ENCODE measurements at places on chromosomes 1 and 21. TPM values are rescaled to one million over a fixed set of nuclear protein-coding genes. Genes with fewer than 3 reads are reported as not detected.
A peak's percentile ranks its signal among the peaks of the same experiment; 100 is the strongest.

DNA sequence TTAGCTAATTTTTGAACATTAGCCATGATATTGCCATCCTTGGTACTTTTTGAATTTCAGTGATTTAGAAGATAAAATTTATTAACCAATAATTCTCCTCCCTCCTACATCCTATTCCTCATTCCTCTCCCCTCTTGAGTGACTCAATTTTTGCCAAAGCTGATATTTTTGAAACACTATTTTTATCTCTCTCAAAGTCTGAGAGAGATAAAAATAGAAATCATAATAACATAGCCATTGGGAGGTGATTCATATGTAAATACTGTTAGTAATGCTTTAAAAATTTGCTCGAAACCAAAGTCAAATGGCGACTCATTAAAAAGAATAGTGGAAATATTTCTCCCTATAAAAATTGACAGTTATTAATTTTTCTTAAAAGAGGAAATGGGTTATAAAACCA is 97.4 kb downstream of the PATJ start:
- H3K27ac ChIP-seq = no peak overlapping the region
- DNase-seq = no peak
- no peaks in the 10 kb centered on the region for H3K4me1 ChIP-seq
- H3K27me3 ChIP-seq = no peaks in the 10 kb centered on the region

- H3K27me3 ChIP-seq = peaks cover 6% of the 10 kb centered on the region
Observed at GRCh38 chr1:26031611-26032220, 10.1 kb downstream of the EXTL1 start.

The TEDDM1 gene
- total RNA-seq = not detected

The UBASH3A gene
- 0.15 TPM for total RNA-seq

The RIIAD1 gene
- total RNA-seq = not detected

The FUCA1 gene
- 17.4 TPM for total RNA-seq

GRCh38 chr21:45283035-45283610 is 4.6 kb downstream of the POFUT2 start:
- H3K4me3 ChIP-seq = no peak overlapping the region
- H3K4me1 ChIP-seq = no peaks in the 10 kb centered on the region
- no peak overlapping the region for H3K27ac ChIP-seq
- DNase-seq = no peak
- no peaks in the 10 kb centered on the region for H3K27me3 ChIP-seq

The KDF1 gene
- total RNA-seq = 1.4 TPM

- no peaks in the 10 kb centered on the region for H3K36me3 ChIP-seq
- H3K4me1 ChIP-seq = no peaks in the 10 kb centered on the region
- H3K27ac ChIP-seq = no peak overlapping the region
- no peaks in the 10 kb centered on the region for H3K27me3 ChIP-seq
- H3K4me3 ChIP-seq = no peak overlapping the region
Observed at GRCh38 chr21:33149181-33149580, 79.2 kb downstream of the OLIG1 start.

DNA sequence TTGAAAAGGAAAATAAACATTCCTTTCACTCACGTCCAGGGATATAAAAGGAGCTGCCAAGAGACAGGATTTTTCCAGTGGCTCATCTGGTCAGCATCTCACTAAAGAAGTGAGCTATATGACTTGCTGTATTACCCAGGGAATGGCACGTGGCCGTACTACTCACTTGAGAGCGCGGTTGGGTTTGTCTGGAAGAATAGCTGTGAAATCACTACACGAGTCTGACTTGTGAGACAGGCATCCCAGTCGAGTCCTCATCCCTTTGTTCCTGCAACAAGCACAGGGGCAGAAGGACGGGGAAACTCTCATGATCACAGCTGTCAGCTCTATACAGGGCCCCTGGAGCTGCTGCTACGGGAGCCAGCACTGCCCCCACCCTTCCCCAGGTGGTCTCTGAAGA is 17.7 kb downstream of the RGS8 start:
- no peaks in the 10 kb centered on the region for H3K27me3 ChIP-seq
- DNase-seq = no peak
- no peak overlapping the region for H3K4me3 ChIP-seq
- no peaks in the 10 kb centered on the region for H3K36me3 ChIP-seq
- H3K4me1 ChIP-seq = no peaks in the 10 kb centered on the region

The ICOSLG gene
- 124 TPM for total RNA-seq

DNA sequence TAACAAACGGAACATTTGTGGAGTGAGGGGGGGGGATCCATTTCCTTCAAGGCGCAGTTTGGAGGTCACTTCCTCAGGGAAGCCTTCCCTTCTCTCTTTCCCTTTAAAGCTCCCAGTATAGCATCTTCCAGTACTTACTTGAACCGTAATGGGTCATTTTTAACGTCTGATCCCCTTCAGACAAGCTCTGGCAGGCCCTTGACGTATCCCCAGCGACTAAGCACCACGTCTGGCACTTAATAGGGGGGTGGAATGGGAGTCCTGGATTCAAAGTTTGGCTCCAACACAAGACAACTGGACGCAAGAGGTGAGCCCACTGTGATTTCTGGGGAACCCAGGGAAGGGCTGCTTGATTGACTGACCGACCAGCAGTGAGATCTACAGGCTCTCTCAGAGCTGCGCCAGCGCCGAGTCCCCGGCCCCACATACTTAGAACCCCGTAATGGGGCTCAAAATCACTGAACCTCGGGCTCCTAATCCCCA is 441 bp downstream of the YARS1 start:
- H3K27me3 ChIP-seq = no peaks in the 10 kb centered on the region
- peak overlapping the region; percentile 73 for H3K27ac ChIP-seq
- H3K4me1 ChIP-seq = peaks cover 36% of the 10 kb centered on the region
- H3K36me3 ChIP-seq = peaks cover 2% of the 10 kb centered on the region

The ATAD3C gene
- total RNA-seq = 0.56 TPM

DNA sequence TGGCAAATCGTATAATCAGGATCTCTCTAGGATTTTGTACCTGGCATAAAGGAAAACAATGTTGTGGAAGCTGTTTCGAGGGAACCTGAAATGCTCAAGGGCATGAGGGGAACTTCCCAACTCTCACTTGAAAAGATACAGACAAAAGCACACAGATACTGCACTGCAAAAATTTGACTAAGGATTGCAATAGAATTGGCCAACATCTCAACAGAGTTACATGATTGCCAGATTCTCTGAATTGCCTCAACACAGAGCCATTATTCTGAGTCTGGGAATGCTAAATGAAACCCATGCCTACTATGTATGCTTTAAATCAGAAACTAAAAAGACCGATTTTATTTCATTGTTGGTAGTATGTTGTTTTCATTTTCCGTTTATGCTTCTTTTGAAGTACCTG is 16.0 kb downstream of the KRTAP19-8 start:
- H3K36me3 ChIP-seq = no peaks in the 10 kb centered on the region
- DNase-seq = no peak
- no peak overlapping the region for H3K4me3 ChIP-seq
- no peak overlapping the region for H3K27ac ChIP-seq
- no peaks in the 10 kb centered on the region for H3K27me3 ChIP-seq

- H3K36me3 ChIP-seq = no peaks in the 10 kb centered on the region
- no peak overlapping the region for H3K4me3 ChIP-seq
- no peaks in the 10 kb centered on the region for H3K4me1 ChIP-seq
- H3K27me3 ChIP-seq = no peaks in the 10 kb centered on the region
Observed at GRCh38 chr21:44572959-44573583, 458 bp upstream of the KRTAP10-4 start.

DNA sequence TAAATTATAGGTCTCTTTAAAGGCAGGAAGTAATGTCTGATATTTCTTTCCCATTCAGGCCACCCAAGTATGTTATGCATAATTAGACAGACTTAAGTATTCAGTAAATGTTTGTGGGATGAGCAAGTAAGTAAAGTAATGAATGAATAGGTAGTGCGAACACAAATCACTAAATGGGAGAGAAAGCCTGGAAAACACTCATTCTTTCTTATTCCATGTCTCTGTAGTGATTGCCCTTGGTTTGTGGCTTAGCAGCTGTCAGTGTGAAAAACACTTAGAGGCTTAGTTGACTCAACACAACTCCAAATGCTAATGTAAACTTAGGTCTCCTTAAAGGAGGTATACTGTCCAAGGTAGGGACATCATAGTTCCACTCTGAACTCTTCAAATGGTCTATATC is 182.5 kb downstream of the ZC3H11B start:
- no peak overlapping the region for H3K4me3 ChIP-seq
- no peaks in the 10 kb centered on the region for H3K27me3 ChIP-seq
- H3K36me3 ChIP-seq = no peaks in the 10 kb centered on the region
- H3K4me1 ChIP-seq = no peaks in the 10 kb centered on the region
- H3K27ac ChIP-seq = no peak overlapping the region
- no peak for DNase-seq

The KCNK1 gene
- total RNA-seq = not detected

The CD52 gene
- 1,116 TPM for total RNA-seq

DNA sequence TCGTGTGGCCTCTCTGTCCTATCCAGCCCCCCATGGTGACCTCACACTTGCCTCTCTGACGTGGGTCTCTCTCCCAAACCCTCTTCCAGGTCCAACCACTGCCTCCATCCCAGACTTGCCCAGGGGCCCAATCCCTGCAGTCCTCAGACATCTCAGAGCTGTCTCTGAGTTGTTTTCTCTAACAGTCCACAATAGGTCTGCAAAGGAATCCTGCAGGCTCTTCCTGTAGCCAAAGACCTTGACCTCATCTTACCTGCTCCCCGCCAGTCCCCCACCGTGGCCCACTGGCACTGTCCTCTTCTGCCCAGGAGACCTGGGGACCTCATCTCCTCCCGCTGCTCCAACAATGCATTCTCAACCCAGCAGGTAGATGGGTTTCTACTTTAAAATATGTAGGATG is 10.0 kb downstream of the RNF187 start:
- no peaks in the 10 kb centered on the region for H3K36me3 ChIP-seq
- H3K4me3 ChIP-seq = no peak overlapping the region
- H3K27me3 ChIP-seq = no peaks in the 10 kb centered on the region
- H3K27ac ChIP-seq = no peak overlapping the region
- peaks cover 20% of the 10 kb centered on the region for H3K4me1 ChIP-seq

- no peaks in the 10 kb centered on the region for H3K27me3 ChIP-seq
- no peak for DNase-seq
- no peaks in the 10 kb centered on the region for H3K36me3 ChIP-seq
Observed at GRCh38 chr1:62228136-62228882, 33.7 kb downstream of the L1TD1 start.

- no peaks in the 10 kb centered on the region for H3K27me3 ChIP-seq
- no peaks in the 10 kb centered on the region for H3K36me3 ChIP-seq
- no peak for DNase-seq
Observed at GRCh38 chr1:201779351-201779880, 49.5 kb upstream of the IPO9 start.

DNA sequence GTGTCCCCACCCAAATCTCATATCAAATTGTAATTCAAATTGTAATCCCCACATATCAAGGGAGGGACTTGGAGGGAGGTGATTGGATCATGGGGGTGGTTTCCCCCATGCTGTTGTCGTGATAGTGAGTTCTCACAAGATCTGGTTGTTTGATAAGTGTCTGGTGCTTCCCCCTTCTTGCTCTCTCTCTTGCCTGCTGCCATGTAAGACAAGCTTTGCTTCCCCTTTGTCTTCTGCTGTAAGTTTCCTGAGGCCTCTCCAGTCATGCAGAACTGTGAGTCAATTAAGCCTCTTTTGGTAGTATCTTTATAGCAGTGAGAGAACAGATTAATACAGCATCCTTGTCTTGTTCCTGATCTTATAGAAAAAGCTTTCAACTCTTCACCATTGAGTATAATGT is 6.5 kb upstream of the LRRC39 start:
- no peaks in the 10 kb centered on the region for H3K27me3 ChIP-seq
- peak overlapping the region; percentile 57 for H3K27ac ChIP-seq
- DNase-seq = peak; percentile 77
- no peaks in the 10 kb centered on the region for H3K36me3 ChIP-seq

- DNase-seq = no peak
- H3K27me3 ChIP-seq = no peaks in the 10 kb centered on the region
Observed at GRCh38 chr1:154994269-154994587, 842 bp downstream of the LENEP start.

GRCh38 chr1:239225396-239225795 is 161.0 kb upstream of the CHRM3 start:
- no peaks in the 10 kb centered on the region for H3K27me3 ChIP-seq
- H3K4me3 ChIP-seq = no peak overlapping the region
- no peaks in the 10 kb centered on the region for H3K36me3 ChIP-seq
- no peak for DNase-seq

DNA sequence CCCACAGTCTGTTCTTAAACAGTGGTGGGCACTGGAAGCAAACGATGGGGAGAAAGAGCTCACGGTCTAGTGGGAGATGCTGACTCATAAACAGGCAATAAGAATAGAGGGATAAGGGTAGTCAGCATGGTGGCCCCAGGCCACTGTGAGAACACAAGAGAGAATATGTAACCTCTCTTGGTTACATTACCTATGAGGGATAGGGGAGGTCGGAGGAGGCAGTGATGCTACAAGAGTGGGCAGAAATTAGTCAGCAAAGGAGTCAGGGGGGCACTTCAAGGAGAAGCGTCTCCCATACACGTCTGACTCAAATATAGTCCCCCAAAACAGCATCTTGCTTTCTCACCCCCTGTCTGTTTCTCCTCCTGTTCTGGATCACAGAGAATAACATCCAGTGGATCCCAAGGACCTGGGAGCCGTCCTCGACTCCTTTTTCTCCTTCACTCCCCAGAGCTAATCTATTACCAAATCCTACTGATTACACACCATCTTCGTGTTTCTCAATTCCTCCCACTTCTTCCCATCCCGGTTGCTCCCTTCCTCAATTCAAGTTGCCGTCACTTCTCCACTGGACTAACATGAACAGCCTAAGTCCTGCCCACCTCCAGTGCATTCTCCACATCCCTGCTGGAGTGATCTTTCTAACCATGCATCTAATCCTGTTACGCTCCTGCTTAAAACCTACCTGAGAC is 2.1 kb downstream of the SLAMF8 start:
- no peak overlapping the region for H3K4me3 ChIP-seq
- H3K27me3 ChIP-seq = no peaks in the 10 kb centered on the region
- no peaks in the 10 kb centered on the region for H3K36me3 ChIP-seq
- no peak overlapping the region for H3K27ac ChIP-seq
- H3K4me1 ChIP-seq = peaks cover 6% of the 10 kb centered on the region

The GUCA2A gene
- total RNA-seq = not detected

The ETNK2 gene
- total RNA-seq = 2.8 TPM

GRCh38 chr1:202572867-202573266 is 137.4 kb downstream of the SYT2 start:
- no peaks in the 10 kb centered on the region for H3K27me3 ChIP-seq
- H3K4me1 ChIP-seq = no peaks in the 10 kb centered on the region
- DNase-seq = no peak
- H3K36me3 ChIP-seq = peaks cover 2% of the 10 kb centered on the region
- H3K27ac ChIP-seq = no peak overlapping the region
- no peak overlapping the region for H3K4me3 ChIP-seq

- H3K4me3 ChIP-seq = no peak overlapping the region
- no peaks in the 10 kb centered on the region for H3K27me3 ChIP-seq
- H3K36me3 ChIP-seq = no peaks in the 10 kb centered on the region
- no peaks in the 10 kb centered on the region for H3K4me1 ChIP-seq
- DNase-seq = no peak
Observed at GRCh38 chr1:118116909-118117308, 68.1 kb downstream of the SPAG17 start.

The KCNA3 gene
- total RNA-seq = 60.0 TPM

Measured in B cell (primary cell).